Right cardiac atrium (tissue), 5 donors: ENCODE measurements at places on chromosomes 6 and 20. TPM values are rescaled to one million over a fixed set of nuclear protein-coding genes. Genes with fewer than 3 reads are reported as not detected.

DNA sequence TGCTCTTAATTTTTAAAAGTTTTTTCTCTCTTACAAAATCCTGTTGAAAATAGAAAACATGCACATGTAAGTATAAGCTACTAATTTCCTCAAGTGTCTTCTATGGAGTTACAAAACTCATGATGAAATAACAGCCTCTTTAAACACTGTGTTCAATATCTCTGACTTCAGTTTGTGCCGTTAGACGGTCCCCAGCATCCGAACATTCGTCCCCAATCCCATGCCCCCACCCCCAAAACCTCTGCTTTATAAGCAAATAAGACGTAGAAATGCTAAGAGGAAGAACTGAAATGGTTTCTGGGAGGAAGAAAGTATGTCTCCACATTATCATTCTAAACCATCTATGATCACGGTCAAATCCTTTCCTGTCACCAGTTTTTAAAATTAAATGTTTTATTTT lies 31.7 kb upstream of the MYB start:
- DNase-seq, result no peak

DNA sequence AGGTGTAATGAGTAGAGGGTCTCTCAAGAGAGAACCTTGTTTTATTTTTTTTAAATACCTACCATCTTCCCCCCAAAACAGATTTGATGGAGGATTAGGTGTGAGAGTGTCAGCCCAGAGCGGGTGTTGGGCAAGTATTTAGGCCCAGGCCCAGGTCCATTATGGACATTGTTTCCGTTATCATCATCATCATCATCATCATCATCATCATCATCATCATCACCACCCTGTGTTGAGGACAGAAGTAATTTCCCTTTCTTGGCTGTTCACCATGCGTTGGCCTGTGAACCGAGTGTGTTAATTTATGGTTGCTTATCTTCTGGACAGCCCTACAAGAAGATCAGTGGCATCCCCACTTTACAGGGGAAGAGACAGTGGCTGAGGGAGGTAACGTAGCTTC lies 28.6 kb downstream of the PSMF1 start:
- DNase-seq, result no peak

DNA sequence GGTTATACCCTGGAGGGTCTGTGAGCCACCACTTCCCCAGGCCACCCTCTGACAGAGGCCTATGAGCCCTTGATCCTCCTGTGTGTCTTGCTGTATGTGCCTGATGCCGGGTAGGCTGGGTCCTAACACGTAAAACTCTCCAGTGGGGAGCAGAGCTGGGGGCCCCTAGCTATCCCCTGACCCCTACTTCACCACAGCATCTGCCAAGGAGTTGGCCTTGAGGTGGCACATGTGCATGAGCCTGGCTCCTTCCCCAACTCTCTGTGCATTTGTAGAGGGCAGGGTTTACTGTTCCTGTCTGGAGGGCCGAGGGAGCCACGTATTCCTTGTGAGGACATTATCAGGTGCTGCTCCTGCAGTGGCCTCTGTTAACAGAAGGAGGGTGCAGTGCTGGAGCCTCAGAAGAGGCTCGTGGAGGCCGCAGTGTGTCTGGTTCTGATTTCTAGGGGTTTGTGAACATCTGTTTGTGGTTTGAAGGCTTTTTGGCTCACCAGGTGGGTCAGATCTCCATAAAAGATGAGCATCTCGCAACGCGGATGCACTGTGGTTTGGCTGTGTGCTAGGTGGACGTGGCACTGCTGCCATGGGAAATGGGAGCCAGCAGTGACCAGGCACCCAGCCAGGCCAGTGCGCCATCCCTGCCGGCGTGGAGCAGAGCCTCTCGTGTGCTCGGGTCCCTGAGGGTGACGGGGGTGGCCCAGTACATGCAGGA lies 152.1 kb downstream of the DTNBP1 start:
- DNase-seq, result no peak

GRCh38 chr6:144585217-144585814 lies 300.2 kb downstream of the UTRN start:
- DNase-seq, result no peak

GRCh38 chr6:113365191-113365590 lies 492.0 kb upstream of the MARCKS start:
- no peak for DNase-seq

- no peak for DNase-seq
Measured at GRCh38 chr6:109340811-109341210, 41.5 kb downstream of the CD164 start.

Gene CLVS2
- total RNA-seq, result not detected

Gene DACT2
- total RNA-seq, result 1.9 TPM

Gene ADGRF4
- 0.85 TPM for total RNA-seq

Gene WFDC5
- total RNA-seq, result not detected

Gene MTFR2
- 0.71 TPM for total RNA-seq
